MG63 (cell line): ENCODE measurements at places on chromosomes 2 and 18.

GRCh38 chr2:18156002-18156401, 277.5 kb downstream of the KCNS3 start:
- DNase-seq, result no peak

GRCh38 chr2:180664507-180664906, 315.9 kb upstream of the UBE2E3 start:
- DNase-seq, result no peak

DNA sequence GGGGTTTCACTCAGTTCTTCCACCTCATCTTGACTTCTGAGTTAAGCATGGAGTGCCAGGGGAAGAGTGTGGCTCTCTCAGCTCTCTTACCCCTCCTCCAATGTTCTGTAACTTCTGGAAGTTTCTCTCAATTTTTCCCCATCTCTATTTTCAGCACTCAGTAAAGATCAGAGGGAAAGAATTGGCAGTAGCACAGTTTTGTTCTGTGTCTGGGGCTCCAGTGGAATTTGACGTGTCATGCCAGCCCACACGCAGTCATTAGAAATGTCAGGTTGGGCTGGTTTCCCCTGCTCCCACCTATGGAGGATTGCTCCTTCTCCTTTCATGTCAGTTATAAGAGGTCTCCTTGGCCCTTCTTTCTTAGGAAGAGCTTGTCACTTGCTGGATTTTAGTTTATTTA, 104.6 kb upstream of the COL3A1 start:
- no peak for DNase-seq

- no peak for DNase-seq
Observed at GRCh38 chr2:152120430-152120829, 21.6 kb upstream of the CACNB4 start.

DNA sequence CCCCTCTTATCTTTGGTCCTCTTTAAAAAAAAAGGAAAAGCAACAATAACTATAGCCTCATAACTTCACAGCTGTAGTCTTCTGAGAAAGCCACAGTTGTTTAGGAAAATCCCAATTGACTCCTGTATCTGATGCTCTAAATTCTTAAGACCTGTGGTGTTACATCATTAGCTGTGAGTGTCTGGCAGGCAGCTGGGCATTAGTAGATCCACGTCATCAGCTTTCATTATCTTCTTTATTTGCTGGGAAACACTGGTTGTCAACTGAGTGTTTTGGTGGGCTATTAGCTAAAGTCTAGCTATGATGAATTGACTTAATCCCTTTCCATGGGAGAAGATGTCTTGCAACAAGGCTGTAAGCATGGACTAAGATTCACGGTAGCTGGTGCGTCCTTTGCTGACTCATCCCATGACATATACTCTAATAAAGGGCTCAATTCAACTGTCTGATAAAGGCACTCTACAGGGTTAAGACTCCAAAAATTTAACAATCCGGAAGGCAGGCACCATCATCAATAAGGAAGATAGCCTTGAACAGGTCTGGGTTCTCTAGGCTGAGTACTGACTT, 517.2 kb downstream of the PLCL1 start:
- DNase-seq, result no peak

DNA sequence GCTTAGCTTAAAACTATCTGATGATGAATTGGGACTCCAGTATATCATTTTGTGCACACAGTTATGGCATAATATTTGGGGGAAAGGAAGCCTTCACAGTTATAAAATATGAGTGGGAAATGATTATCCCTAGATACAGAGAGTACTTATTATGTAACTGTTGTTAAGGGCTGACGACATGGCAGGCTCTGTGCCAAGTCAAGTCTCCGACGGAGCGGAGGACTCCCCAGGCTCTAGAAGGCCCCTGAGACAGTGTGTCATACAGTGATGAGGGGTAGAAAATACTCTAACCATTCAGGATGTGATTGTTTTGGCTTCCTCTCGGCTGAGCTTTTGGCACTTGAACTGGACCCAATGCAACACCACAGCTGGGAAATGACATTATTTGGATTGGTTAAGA, 211.8 kb downstream of the SLC8A1 start:
- DNase-seq, result peak; percentile 92

- DNase-seq, result no peak
Observed at GRCh38 chr18:61856678-61857077, 36.1 kb downstream of the RNF152 start.

DNA sequence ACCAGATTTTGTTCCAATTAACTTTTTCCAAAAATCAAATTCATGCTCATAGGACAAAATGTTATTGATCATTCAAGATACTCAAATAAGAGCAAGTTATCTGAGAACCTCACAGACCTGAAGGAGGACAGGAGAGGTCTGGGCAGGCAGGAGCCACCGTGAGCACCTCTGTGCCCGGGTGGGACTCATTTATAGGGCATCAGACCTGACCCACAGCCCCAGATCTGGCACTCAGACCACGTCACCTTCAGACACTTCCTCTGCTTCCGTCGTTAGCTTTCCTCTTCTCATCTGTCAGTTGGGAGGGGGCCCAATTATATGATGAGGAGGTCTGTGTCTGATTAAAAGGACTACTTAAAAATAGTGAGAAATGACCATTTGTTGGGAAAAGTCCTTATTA, 169.4 kb downstream of the EIPR1 start:
- no peak for DNase-seq

DNA sequence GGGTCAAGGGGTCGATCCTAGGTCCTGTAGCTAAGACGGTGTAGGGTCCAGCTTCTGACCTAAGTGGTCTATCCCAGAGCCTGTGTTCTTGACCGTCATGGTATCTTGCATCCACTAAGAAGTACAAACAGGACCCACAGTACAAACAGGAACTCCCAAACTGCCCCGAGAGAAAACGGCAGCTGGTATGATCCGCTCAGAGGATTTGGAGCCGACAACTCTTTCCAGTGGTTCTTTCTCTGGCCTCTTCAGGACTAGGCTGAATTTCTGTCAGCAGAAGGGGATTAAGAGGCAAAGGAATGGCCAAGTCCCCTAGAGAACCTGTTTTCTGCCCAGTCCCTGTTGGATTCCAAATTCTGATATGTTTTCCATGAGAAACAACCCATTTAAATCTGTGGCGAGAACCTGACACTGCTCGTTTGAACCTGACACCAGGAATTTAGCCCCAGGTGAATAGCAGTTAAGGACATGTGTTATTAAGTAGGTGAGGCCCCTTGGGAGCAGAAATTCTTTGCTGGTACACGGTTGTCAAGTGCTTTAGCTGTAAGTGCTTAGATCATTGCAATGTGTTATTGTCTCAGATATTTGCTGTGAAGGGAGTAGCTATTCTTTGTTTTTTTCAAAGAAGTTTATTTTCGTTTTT, 50.5 kb upstream of the TXNDC2 start:
- no peak for DNase-seq

DNA sequence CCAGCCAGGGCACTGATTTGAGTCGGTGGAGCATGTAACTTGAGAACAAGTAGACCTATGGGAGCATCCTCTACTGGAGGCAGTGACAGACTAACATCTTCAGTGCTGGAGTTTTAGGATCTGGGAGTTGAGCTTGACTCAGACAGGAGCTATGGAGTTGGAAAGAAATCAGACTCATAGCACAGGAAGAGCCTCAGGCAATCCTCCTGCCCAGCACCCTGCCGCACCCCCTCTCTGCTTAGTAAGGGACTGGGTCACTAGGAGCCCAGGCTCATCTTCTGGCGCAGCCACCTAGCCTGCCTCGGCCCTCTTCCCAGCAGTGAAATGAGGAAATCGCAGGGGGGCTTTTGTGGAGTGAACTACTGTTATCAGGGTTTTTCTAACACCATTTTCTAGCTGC, 3.6 kb downstream of the ARID5A start:
- peak; percentile 70 for DNase-seq

DNA sequence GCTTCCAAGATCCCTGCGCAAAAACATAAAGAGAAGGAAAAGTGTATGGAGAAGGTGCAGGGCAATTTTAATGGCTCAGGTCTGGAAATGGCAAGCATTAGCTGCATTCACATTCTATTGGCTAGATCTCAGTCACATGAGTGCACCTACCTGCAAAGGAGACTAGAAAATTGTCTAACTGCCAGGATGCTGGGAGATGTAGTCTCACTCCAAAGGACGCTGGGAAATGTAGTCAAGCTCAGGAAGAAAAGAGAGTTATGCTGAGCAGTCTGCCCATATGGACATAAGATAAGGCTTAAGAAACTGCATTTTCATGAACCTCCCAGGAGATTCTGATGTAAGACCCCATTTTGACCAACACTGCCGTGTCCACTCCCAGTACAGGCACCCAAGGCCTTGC, 9.5 kb upstream of the KLHL29 start:
- no peak for DNase-seq

DNA sequence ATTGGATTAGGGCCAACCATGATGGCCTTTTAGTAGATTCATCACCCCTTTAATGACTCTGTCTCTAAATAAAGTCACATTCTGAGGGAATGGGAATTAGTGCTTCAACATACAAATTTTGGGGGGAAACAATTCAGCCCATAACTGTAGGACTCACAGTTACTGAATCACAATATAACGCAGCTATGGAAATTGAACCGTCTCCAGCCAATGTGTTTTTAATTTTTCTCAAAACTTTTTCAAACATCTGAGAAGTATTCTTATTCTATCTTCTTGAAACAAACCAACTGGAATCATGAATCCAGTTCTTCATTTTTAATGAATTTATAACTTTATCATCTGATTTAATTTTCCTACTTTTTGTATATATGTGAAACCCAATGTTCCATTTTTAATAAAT, 373.1 kb upstream of the SYT4 start:
- DNase-seq, result no peak

DNA sequence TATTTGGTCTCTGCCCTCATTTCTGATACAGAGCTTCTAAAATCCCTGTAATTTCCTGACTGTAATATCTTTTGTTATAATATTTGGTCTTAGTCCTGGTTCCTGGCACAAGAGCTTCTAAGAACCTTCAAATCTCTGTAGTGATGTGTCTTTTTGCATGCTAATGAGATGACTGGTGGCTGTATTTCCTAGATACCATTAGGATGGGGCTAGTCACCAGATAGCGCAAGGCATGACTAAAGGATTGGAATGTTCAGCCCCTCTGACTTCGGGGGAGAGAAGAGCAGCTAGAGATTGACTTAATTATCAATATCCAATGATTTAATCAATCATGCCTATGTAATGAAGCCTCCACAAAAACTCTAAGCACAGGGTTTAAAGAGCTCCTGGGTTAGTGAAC, 620.8 kb upstream of the ACVR2A start:
- peak; percentile 13 for DNase-seq

DNA sequence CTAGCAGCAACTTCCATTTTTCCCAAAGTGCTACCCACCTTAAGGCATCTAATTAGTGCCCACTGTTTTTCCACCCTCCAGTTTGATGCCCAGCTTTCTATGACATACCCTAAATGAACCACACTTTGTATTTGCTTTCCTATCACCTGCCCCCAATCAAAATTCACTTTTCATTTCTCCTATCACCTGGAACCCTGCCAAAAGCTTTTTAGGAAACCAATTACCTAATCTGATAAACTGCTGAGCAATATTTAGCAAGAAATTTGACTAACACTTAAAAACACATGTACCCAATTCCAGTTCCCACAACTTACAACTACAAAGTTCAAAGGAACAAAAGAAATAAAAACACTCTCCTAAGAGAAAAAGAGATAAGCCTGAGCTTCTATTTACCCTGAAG, 71.7 kb downstream of the IKZF2 start:
- no peak for DNase-seq

GRCh38 chr2:239498981-239499634, 98.3 kb upstream of the HDAC4 start:
- DNase-seq, result peak; percentile 26

GRCh38 chr2:237556773-237557632, 9.4 kb upstream of the PRLH start:
- no peak for DNase-seq
